ENCODE measurements at places on chromosomes 3 and 15.
A peak's percentile ranks its signal among the peaks of the same experiment; 100 is the strongest.

- DNase-seq, result no peak
Observed at GRCh38 chr3:24470277-24470676, 24.4 kb downstream of the THRB start.

- DNase-seq, result no peak
Observed at GRCh38 chr3:123048480-123049237, 18.2 kb upstream of the PDIA5 start.

- DNase-seq, result no peak
Observed at GRCh38 chr3:104887069-104887468, 479.6 kb upstream of the ALCAM start.

GRCh38 chr3:184186184-184186901, at the start of gene ABCF3:
Gene ABCF3 (plus strand): TSS chr3:184186199. CDS start chr3:184186208, 9 bp downstream.
- DNase-seq, result no peak

DNA sequence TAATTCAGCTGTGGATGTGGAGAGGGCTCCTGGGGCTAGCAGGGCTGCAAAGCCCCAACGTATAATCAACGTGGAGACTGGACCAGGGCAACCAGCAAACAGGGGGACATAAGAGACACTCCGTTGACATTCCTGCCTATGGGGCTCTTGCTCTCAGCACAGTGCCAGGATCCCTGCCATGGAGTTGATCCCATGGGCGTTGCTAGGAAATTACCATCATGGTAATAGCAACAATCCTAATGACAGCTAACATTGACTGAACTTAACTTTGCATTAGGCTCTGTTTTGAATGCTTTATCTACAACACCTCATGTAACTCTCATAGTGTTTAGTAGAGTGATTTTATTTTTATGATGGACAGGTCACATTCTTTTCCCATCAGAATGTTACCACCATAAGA, 16.9 kb downstream of the GASK1A start:
- DNase-seq, result no peak

- DNase-seq, result no peak
Observed at GRCh38 chr3:62500556-62501288, 127.4 kb upstream of the FEZF2 start.

DNA sequence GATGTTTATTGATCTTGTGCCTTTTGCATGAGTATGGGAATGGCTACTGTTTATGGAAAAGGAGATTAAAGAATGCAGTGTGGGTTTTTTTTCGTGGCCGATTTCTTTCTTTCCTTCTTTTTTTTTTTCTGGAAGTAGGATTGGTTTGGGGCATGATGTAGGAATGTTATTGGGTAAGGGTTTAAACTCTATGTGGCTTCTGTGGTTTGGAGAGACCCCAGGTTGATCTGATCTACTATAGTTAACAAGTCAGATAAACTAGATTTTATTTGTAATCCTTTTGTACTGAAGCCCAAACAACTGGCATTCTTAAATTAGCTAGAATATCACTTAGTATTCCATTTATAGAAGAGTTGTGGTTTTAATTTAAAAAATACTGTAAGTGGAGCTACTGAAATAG, 304.8 kb downstream of the LPP start:
- no peak for DNase-seq

GRCh38 chr3:177835917-177836316, 638.6 kb upstream of the TBL1XR1 start:
- DNase-seq, result no peak

- DNase-seq, result peak; percentile 56
Observed at GRCh38 chr3:42526616-42527367, 24.3 kb downstream of the VIPR1 start.

DNA sequence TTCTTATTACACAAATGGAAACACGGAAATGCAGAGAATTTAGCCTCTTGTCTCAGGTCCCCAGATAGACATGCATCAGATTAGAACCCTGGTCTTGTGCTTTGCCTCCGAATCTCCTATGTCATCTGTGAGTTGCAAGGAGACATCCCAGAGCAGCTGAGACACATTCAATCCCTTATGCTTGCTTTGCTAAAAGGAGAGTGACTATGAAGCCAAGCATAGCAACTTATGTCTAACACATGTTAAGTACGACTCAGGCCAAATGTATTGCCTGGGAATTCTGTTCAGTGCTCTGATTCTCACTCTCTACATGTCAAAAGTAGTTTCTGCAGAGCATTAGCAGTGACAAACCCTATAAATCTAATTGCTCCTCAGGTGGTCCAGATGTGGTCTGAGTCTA, 30.6 kb upstream of the LRRC3B start:
- DNase-seq, result no peak

DNA sequence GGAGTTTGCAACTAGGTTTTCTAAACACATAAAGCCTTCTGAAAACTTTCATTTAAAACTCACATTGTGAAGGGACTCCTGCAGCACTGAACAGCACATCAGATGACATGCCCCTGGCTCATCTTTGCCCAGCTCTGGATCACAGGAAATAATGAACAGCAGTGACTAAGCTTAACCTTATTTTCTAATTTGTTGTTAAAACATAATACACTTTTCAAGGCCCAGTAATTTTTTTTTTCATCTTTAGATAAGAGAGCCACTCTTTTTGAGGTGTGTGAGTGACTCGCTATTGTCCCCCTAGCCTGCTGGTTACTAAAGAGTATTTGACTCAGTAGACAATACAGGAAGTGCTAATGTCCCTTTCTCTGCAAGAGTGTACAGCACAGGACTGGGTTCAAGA, 204.0 kb downstream of the OSBPL10 start:
- DNase-seq, result no peak

DNA sequence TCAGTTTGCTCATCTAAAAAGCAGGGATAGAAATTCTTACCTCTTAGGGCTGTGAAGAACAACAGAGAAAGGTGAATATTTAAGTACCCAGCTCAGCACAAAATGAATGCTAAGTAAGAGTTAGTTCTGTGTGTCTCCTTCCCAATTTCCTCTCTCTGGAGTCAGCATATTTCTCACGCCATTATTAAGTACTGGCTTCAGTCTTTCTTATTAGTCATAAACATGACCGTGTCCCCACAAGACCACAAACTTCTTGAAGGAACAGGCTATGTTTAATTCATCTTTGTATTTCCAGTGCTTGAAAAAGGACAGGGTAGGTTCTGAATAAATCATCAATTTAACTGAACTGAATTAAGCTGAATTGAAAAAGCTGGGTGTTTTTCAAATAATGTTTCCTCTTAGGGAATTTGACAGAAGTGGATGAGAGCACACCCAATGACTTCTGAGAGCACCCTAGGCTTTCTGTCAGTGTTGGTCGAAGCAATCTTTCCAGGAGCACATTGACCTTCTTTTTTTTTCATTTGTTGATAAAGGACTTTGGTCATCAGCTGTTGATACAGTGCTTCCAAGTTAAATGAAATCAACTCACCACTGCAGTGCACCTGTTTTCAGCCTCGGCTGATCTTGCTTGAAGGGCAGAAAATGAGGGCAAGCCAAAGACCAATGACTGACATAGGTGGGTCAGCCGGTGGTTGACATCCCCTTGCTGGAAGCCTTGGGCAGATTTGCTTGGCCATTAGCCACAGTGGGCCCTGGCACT, 324.6 kb downstream of the MFSD1 start:
- no peak for DNase-seq

- no peak for DNase-seq
Observed at GRCh38 chr3:45479621-45480035, 91.3 kb downstream of the LARS2 start.

DNA sequence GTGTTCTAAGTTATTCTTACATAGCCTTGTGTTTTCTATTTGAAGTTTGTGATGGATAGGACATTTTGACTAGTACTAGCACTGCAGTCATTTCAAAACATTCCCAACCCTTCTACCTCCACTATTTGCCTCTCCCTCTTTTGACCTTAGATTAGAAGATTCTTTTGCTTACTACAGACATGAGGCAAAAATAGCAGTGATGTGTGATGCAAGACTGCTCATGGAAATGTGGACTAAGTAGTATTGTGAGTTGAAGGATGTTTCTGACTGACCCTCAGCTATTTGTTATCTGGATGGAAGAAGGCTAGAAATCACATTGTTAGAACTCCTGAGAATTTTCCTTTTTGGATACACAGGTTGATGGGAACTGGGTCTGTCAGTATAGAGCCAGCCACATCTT, 45.9 kb downstream of the ATP2C1 start:
- no peak for DNase-seq

DNA sequence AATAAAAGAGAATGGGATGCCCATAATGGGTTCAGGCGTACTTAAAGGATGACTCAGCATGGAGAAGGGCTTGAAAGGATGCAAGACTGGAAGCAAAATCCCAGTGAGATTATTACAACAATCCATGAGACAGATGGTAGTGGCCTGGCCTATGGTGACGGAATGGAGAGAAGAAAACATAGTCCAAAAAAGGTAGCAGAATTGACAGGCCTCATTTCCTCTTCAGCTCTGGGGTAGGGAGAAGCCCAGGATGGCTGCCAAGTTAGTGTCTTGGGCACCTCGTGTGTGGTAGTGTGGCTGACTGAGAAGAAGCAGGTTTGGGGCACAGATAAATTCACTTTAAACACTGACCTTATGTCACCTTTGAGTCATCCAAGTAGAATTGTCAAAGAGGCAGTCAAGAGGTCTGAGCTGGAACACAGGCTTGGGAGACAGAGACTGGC, 18.1 kb downstream of the MB21D2 start:
- DNase-seq, result no peak

DNA sequence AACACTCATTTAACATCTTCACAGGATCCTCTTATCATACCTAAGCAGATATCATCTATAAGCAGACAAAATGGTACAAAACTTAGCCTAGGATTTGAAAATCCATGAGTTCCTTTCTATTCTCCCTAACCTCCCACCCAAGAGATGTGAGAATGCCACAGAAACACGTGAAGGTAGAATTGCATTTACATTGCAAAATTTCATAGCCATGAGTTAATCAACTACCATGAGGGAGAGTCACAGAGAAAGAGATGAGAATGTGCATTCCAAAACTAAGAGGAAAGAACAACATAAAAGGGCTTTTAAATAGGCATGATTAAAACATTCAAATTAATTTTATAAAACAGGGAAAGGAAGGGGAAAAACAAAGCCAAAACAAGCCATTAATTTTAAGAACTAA, 806.2 kb downstream of the NTRK3 start:
- DNase-seq, result no peak

- DNase-seq, result no peak
Observed at GRCh38 chr3:171377859-171378258, 82.3 kb downstream of the TNIK start.

DNA sequence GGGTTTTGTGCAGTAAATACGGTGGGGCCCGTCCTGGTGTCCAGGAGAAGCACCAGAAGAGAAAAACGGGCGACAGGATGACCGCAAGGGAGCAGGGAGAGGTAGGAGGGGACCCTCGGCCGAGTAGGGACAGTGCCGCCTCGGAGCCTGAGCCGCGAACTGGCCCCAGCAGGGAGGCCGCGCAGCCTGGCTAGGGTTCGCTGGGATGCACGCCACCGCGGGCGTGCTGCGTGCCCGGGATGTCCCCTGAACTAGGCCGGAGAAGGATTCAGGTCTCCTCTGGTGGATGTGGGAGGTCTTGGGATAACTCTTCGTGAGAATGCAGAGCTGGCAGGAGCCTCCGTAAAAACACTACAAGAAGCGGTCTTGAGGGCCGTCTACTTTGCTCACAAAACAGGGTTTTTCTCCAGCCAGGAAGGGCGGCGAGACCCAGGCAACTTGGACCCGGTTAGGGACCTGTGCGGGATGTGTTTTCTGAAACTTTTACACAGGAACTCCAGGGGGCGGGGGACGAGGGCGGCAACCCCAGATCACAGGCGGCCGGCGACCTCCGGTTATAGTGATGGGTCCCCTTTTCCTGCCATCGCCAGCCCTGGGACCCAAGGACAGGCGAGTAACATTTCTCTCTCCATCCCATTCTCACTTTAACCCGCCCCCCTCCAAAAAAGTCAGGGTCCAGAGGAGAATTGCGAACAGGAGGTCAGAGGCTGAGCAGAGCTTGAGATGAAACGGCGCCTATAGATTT, 35.5 kb downstream of the NR2F2 start:
- DNase-seq, result no peak

DNA sequence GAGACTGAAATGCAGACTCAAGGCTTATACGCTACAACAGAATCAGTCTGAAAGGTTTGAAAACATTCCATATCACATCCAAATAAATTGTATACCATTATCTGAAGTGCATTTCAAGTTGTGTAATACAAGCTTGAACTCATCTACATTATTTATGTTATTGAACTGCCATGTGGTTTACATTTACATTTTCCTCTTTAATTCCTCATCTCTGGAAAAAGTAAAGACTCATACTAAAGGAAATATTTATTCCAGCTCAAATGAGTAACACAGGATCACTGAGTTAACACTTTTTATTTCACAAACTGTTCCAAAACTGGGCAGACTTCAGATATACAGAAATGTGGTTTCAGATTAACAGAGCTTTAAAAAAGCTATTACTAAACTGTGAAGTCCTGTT, 282.5 kb downstream of the ULK4 start:
- DNase-seq, result no peak

GRCh38 chr3:108292905-108293328, 3.4 kb upstream of the HHLA2 start:
- peak; percentile 26 for DNase-seq

- DNase-seq, result no peak
Observed at GRCh38 chr3:158912621-158913020, 110.8 kb downstream of the MFSD1 start.

DNA sequence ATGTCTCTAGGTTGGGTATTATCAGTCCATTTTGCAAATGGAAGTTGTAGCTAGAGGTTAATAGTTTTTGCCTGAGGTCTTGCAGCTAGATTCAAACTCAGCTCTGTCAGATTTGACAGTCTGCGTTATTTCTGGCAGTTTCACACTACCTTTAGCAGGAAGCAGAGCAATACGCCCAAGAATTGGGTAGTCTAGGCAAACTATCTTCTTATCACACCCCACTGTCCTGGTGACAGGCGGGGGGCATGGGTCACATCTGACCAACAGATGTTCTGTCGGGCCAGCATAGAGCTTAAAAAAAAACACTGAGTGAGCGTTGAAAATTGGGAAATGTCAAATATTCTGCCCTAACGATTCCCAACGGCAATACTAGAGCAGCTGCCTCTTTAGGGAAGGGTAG, 5.7 kb downstream of the GPR160 start:
- no peak for DNase-seq

GRCh38 chr15:55741833-55742497, 987 bp downstream of the PRTG start:
- DNase-seq, result no peak

DNA sequence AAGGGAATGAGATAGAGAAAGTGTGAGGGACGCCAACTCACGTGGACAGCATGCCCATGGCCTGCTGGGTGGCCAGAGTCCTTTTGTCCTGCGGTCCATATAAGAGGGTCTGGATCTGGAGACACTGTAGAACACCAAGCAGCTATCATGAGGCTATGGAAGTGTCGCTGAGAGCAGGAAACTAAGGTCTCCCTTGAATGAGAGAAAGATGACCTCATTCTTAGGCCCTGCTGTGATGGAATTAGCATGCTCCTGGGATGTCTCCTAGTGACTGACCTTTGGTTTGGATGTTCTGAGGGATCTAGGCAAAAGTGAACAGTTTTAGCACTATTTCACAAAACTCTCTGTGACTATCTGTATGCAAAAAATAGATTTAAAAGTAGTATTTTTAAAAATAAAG, 34.4 kb downstream of the SYNM start:
- DNase-seq, result no peak

GRCh38 chr3:51391075-51391565, at the start of gene RBM15B:
Gene RBM15B (plus strand): TSS chr3:51391285. CDS start chr3:51391400, 115 bp downstream.
- peak; percentile 98 for DNase-seq

- DNase-seq, result no peak
Observed at GRCh38 chr3:52679811-52680210, 5.9 kb downstream of the PBRM1 start.
